Stimulated activated CD8-positive, alpha-beta memory T cell treated with anti-CD3 and anti-CD28 coated beads, Interleukin-4, amount 100 ng/mL, for 1 hour (primary cell): ENCODE measurements at places on chromosomes 12 and 14.

DNA sequence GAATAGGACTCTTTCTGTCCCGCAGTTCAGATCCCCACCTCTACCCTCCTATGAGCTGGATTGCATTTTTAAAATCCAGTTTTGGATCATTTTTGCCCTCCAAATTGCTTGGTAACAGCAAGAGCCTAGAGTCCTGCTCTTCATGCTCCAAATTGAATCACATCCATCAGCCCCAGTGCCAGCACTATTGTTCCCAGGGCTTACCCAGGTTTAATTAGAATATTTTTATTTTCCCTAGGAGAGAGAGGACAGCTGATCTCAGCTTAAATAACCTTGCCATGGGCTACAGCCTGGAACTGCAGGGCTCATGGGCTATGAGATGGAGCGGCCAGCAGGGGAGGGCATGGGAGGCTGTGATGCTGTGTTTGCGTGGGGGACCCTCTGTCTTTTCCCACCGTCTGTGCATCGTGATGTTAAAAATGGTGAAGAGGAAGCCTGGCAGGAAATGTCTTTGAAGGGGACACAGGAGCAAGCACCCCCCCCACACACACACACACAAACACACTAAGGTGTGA, 59.4 kb upstream of the WSCD2 start:
- DNase-seq, result no peak

DNA sequence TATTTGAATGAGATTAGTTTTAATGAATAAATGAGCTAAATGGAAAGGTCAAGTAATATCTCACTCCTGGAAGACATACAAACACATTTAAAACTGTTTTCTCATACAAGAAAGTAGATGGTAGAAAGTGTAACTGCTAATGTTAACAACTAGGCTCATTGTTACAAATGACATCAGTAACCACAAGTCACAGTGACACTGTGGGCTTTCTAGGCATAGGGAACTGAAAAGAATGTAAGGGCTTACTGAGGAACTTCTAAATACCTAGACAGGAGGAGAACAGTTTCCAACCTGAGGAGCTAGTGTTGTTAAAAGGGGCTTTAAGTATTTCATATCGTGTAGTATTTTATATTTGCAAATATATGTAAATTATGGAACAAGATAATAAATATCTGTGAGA, 17.5 kb upstream of the ERGIC2 start:
- no peak for DNase-seq

- no peak for DNase-seq
Observed at GRCh38 chr12:48750215-48750614, 33.7 kb upstream of the CCNT1 start.

- DNase-seq, result no peak
Observed at GRCh38 chr12:2225696-2226095, 172.9 kb downstream of the CACNA1C start.

DNA sequence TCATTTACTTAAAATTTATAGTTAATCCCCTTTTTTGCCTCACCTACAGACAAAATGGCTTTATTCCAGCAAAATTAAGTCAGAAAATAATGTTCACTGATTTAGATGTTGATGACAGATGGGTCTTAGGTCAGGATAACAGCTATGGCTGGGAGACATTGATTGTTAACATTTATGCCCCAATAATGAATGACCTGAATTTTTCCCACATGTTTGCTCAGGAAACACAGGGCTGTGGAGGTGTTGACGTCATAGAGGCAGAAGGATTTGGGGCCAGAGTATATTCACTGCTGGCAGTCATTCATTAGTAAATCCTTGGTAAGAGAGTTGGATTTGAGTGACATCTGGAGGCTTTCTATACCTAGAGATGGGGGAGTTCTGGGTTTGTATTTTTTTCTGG, 121.3 kb downstream of the PDE3A start:
- no peak for DNase-seq

GRCh38 chr12:63138488-63138887, 12.5 kb downstream of the AVPR1A start:
- no peak for DNase-seq

DNA sequence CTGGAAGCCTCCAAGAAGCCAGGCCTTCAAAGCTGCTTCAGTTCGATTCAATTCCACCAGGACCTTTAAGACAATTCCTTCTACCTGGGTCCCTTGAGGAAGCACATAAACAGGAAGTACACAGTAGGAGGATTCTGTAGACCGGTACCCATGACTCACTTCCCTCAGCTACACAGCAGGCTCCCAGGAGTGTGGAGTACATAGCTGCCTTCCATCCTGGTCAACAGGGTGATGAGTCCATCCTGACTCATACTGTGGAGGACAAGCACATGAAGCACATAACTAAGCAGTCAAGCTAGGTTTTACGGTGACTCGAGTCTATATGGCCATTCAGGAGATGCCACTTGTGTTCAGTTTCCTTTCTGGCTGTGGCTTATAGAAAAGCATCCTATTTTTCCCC, 197.6 kb upstream of the RBM19 start:
- no peak for DNase-seq

DNA sequence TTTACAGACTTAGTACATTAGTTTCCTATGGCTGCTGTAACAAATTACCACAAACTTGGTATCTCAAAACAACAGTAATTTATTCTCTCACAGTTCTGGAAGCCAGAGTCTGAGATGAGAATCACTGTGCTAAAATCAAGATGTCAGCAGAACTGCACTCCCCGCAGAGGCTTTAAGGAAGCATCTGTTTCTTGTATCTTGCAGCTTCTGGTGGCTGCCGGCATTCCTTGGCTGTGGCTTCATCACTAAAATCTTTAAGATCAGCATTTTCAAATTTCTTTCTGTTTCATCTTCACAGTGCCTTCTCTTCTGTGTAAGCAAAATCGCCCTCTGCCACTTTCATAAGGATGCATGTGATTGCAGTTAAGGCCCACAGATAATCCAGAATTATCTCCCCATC, 9.4 kb downstream of the STON2 start:
- no peak for DNase-seq

DNA sequence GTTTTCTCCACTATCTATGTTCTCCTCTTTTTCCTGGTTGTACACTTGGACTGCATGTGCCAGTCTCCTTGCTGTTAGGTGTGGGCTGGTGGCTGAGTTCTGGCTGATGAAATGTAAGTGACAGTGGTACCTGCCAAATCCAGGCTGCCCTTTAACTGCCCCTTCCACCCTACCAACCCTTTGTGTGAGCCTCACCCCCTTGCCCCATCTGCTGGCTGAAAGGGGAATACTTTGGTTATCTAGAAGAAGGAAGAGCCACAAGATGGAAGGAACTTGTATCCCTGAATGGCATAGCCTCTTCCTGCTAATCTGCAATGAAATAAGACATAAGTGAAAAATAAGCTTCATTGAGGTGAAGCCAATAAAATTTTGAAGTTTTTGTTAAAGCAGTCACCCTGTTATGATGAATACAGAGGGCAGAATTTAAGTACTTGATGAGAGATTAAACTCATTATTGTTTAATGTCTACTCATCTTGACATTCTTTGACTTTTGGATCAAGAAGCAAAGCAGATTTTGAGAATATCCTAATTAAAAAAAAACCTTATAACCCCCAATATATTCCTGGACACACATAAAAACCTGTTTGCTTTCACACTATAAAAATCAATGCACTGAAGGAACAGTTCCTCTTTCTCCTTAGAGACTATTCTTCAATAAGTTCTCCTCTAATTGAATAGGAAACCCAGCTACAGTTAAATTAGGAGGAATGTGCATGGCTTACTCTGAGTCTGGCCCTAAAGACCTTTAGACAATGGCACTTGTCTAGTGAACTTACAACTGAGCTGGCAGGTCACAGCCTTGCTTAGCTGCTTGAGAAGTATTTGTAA, 262.6 kb upstream of the BTG1 start:
- DNase-seq, result no peak

GRCh38 chr14:34325493-34325892, 136.5 kb downstream of the SPTSSA start:
- no peak for DNase-seq

GRCh38 chr12:105888696-105889095, 250.1 kb downstream of the NUAK1 start:
- DNase-seq, result no peak

DNA sequence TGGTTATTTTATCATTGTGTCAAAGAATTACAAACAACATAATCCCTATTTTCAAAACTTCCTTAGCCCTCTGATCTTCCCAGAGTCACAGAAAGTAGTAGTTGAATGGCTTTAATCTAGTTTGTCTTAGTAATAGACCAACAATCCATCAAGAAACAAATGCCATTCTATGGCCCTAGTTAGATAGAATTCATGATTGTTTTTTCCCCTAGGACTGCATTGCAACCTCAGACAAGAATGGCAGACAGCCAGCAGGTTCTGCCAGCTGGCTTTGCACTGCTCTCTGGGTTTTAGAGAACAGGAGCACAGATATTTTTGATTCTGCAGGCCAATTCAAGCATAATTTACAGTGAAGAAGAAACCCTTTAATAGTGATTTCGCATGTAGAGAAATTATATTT, 33.8 kb downstream of the SYT1 start:
- DNase-seq, result no peak

- DNase-seq, result no peak
Observed at GRCh38 chr14:37932008-37932407, 275.7 kb upstream of the SSTR1 start.

GRCh38 chr12:124625867-124626675, 58.7 kb upstream of the NCOR2 start:
- no peak for DNase-seq

DNA sequence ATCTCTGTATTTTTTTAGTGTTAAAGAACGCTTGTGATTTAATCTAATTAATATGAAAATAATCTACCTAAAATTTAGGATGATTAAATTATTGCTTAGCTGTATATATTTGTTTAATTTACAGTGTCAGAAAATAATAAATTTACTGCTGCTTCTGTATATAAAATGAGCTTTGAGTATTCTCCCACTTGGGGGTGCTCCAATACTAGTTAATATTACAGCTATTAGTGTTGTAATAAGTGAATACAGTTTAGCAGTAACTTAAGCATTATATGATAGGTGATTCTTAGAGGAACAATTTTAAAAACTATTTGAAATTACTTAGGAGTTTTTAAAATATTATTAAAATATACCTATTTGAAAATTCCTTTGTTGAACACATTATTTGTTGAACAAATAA, 62.2 kb downstream of the PAPOLA start:
- no peak for DNase-seq

DNA sequence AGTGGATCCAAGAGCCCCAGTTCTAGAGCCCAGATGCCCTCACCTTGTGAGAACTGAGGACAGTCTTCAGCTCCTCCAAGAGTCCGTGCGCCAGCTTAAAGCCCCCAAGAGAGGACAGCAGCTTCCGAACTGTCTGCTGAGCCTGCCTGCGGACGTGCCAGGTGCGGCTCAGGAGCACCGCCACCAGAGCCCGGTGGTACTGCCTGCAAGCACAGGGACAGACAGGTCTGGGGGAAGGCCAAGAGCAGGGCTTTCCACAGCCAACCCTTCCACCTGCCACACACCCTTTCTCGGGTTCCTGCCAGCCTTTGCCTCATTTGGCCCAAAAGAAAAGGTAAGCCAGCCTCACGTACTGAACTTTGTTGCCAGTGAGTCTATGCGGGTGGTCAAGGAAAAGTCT, 30.2 kb downstream of the GCN1 start:
- no peak for DNase-seq

GRCh38 chr14:37122919-37123639, 49.3 kb downstream of the SLC25A21 start:
- no peak for DNase-seq

DNA sequence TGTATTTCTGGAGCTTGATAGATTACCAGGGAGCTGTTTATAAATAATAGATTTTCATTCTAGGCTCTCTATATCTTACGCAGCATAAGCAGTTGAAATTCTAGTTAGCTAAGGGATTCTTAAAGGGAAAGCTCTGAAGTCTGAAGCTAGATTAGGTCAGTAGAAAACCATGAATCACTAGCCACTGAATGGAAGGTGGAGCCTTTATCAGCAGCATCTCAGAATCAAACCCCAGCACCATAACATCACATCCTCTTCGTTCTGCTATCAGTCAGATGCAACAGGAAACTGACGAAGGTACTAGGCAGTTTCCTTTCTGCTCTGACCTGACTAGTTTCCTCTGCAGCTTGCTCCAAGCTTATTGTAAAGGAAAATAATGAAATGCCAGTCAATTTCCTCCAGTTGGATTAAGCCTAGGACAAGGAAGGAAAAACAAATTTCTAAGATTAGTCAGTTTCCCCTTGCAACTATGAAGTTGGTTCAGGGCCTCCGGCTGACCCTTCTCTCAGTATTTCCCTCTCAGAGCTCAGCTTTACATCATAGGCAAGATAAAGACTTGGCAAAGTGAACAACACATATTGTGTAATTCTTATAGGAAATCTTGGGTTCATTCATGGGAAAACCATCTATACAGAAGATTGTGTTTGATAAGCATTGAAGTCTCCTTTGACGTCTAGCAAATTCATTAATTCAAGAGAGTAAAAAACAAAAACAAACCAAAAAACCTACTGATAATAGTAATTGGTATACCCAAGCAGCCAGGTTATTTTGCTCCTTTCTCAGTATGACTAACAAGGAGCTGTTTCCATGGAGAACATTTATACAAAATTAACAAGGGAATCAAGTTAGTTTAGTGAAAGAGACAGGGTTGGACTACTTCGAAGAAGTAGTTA, 43.4 kb upstream of the CFAP54 start:
- no peak for DNase-seq

GRCh38 chr12:62248873-62249272, 11.3 kb upstream of the USP15 start:
- DNase-seq, result no peak

- no peak for DNase-seq
Observed at GRCh38 chr12:593396-594270, 69.6 kb downstream of the NINJ2 start.

GRCh38 chr12:1591543-1591942, 2.8 kb downstream of the FBXL14 start:
- no peak for DNase-seq

DNA sequence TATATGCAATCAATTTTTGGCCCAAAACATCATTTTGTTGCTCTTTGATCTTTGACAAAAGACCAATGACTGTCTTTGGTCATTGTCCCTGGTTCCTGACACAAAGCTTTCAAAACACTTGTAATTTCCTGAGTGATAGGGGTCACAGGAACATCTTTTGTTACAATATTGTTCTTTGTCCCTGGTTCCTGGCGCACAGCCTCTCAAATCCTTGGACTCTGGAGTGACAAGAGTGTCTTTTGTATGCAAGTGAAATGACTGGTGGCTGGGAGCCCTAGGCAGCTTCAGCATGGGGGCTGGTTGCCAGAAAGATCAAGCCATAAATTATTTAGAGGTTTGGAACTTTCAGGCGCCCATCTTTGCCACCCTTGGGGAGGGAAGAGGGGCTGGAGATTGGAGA, 53.9 kb downstream of the DNAH10 start:
- no peak for DNase-seq

DNA sequence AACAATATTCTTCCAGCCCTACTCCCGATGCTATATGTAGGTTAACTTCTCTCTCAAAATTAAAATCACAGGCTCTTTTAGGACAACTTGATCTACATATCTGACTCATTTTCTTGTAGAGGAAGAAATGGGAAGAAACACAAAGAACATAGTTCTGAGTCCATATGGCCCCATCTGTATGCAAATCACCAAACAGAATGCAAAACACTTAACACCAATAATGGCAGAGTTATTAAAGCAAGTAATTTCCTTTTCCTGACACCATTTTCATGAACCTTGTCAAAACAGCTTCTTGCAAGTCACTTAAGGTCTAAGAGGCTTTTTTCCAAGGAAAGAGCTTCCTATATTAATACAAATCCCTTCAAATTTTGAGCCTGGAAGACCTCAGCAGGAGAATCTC, 300.4 kb upstream of the CLEC14A start:
- no peak for DNase-seq

- DNase-seq, result no peak
Observed at GRCh38 chr14:42961509-42961908, 1354.8 kb downstream of the LRFN5 start.

- no peak for DNase-seq
Observed at GRCh38 chr12:5511644-5512600, 80.0 kb downstream of the NTF3 start.

- DNase-seq, result no peak
Observed at GRCh38 chr12:48995086-48995879, 3.9 kb downstream of the DDN start.
